ENCODE measurements at places on chromosomes 4 and X. TPM values are rescaled to one million over a fixed set of nuclear protein-coding genes. Genes with fewer than 3 reads are reported as not detected.

LPAR4 gene
- total RNA-seq, result not detected

CORIN gene
- total RNA-seq, result 0.38 TPM

YY2 gene
- 0.79 TPM for total RNA-seq

RPGR gene
- total RNA-seq, result 8.2 TPM

CTAG2 gene
- not detected for total RNA-seq

DNA sequence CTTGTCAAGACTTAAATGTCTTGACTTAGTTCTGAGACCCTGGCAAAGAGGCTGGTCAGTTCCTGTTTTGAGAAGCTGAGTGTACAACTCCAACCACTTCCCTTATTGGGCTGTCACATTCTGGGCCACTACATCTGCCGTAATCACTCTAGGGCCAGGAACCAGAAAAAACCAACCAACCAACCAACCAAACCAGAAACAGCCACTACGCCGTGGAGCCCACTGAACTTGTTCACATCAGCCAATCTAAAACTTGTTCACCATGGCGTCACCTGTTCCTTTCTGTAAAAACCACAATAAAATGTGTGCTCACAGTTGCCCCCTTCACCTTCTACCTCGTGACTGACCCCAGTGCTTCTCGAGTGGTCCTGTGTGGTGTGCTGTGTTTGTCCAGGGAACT is 107.3 kb downstream of the JADE1 start:
- DNase-seq, result no peak

- no peak for DNase-seq
Measured at GRCh38 chr4:2390784-2391421, 27.5 kb downstream of the ZFYVE28 start.

DNA sequence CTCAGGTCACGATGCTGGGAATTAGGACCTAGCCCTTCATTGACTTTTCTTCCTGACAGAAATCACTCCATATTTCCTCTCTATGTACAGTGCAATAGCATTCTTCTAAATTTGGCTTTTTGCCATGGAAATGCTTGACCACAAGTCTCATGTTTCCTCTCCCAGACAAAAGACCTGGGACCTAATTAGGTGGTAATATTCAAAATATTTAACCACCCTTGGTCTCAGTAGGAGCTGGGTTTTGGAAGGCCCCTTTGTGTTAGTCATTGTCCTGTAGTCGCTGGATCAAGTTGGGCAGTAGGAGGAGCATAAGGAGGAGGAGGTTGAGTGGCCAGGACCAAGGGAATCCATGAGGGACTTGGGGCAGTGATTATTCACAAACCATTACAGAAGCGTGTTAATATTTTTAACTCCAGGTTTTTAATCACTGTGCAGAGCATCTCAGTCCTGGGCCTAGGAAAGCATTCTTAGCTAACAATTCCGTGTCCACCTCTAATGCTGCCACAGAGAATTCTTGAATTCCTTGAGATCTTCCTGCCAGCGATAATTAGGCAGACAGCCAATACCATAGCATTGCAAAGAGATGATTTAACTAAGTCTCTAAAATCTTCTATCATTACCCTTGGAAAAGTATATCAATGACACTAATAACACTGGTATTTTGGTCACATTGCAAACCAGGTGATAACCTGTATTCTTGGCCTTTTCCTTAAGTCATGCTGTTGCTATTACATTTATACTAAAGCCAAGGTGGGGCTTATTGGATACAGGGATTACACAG is 25.0 kb upstream of the SHROOM4 start:
- peak; percentile 64 for DNase-seq

GRCh38 chr4:165457793-165458192 is 79.0 kb downstream of the CPE start:
- no peak for DNase-seq

- DNase-seq, result no peak
Measured at GRCh38 chr4:45580334-45580733, 543.5 kb downstream of the GABRG1 start.

- peak; percentile 38 for DNase-seq
Measured at GRCh38 chr4:174241162-174241561, 42.3 kb downstream of the FBXO8 start.

GRCh38 chr4:121380776-121381462 is at the start of gene QRFPR:
Gene QRFPR (minus strand): TSS chr4:121381018. CDS start chr4:121380647, 371 bp downstream.
- peak; percentile 12 for DNase-seq

DNA sequence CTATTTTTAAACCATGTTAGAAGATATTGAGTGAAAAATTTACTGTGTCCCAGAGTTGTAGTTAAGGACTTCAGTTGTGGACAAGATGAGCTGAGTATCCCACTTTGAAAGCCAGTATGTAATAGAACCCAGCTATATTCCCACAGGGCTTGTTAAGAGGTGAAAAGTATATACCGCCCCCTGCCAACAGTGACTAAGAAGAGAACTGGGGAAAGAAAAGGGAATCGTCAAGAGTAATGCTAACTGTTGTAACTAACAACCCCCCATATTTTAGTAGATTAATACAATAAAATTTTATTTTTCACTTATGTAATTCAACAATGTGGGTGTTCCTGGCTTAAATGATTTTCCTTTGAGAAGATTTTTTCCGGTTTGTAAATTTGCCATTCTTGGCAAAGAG is 250.4 kb upstream of the GIMD1 start:
- peak; percentile 10 for DNase-seq

Data from bronchial epithelial cell (primary cell).